Non-pigmented ciliary epithelial cell (primary cell): ENCODE measurements at places on chromosomes 11 and 22.

DNA sequence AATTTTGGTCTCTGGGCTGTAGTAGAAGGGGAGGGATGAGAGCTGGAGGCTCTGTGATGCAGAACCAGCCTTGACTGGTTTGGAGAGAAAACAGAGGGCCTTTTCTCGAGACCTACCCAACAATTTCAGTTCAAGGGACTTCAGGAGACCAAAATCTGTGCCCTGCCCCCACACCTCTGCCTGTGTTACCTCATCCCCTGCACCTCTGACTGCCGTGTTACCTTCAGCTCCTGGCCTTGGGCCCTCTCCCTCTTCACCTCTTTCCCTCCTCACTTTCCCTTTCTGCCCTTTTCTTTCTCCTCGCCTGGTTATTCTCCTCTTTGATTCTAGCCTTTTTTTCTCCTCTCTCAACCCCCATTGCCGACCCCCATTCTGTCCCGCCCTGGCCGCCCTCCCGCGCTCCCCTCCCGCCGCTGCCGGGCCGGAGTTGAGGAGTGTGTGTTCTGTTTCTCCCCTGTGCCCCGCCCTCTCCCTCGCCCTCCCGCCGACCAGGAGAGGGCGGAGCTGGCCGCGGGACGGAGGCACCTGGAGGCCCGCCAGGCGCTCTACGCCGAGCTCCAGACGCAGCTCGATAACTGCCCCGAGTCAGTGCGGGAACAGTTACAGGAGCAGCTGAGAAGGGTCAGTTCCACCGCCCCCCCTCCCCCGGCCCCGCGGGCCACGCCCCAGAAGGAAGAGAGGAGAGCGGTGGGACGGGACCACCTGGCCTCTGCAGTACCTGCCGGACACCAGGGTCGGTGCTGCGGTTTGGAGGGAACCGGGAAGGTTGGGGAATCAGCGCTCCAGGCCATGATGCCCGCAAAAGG, 27.2 kb downstream of the PHLDB1 start:
- no peak for DNase-seq

DNA sequence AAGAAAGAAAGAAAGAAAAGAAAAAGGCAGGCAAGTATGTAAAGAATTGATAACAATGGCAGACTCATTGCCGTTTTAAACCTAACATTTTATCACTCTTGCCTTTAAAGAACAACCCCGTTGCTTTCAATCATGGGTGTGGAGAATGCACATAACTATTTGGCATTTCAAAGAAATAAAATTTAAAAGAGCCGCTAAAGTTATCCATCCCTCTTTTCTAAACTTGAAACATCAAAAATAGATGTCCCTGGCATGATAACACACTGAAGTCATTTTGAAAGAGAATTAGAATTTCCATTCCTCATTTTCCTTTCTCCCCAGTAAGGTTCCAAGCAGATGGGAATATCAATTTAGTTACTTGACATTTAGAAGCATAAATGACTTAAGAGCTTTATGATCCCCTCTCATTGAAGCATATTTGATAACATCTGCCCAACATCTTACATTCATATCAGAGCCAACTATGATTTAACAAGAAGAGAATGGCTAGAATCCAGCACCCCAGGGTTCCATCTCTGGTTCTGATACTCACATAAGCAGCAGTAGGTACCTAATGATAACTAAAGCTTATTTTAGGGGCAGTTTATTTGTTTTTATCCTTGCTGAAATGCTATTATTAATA, 529.6 kb upstream of the LRRC4C start:
- DNase-seq: no peak

DNA sequence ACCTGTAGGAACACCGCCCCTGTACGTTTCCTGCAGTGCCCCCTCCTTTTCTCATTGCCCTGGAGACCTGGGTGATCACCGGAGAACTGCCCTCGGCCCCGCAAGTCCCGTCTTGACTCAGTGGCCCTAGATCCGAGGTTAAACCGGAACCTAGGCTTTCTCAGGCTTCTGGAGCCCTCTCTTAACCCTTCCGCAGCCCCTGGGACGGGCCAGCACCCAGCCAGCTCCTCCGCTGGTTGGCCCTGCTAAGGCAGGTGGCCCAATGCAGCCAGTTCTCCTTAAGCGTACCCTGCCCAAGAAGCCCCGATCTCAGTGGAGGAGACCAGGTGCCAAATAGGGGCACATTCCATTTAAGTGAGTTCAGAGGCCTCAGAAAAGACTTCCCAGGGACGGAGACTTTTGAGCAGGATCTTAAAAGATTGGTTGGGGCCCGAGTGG, 776 bp downstream of the NLRX1 start:
- DNase-seq: peak; percentile 6

DNA sequence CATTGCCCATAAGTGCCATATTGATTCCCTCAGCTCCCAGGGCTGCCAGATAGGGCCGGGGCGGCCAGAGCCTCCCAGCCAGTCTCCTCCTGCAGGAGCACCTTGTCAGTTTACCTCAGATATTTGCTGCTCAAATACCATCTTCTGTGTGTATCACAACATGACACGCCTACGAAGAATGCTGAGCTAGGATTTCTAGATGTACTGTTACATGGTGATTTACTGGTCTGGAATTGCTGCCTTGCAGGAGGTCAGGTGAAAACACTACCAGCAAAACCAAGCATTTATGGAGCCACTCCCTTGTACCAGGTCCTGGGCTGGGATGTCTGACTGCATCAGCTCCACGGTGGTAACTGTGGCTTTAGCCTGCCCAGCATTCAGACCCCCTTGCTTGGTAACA, 11.8 kb downstream of the MICAL3 start:
- no peak for DNase-seq

DNA sequence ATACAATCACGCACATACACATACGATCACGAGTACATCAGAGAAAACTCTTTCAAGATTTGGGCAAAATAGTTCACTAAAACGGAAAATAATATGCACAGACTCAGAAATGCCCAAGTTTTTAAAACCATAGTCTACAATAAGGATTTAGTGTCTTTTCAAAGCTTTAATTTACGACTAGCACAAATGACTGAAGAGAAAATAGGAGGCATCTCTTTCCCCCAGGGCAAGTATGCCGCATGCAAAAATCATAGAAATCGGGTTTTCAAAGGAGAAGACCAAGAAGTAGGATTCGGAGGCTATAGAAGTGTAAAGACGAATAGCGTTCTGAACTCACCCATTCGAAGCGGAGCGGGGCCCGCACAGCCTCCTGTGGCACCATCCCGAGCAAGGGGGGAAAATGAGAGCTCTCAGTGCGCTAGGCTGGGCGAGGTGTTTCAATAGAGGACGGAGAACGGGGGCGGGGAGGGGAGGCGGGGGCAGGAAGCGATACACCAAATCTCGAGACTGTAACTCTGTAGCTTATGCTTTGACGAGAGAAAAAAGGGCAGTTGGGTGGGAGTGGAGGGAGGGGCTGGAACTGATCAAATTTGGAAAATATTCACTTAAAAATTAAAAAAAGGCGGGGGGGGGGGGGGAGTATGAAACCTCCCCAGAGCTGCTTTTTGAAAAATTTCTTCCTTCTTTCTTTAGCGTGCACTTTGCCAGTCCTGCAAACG, 15.8 kb downstream of the BLID start:
- DNase-seq: no peak

DNA sequence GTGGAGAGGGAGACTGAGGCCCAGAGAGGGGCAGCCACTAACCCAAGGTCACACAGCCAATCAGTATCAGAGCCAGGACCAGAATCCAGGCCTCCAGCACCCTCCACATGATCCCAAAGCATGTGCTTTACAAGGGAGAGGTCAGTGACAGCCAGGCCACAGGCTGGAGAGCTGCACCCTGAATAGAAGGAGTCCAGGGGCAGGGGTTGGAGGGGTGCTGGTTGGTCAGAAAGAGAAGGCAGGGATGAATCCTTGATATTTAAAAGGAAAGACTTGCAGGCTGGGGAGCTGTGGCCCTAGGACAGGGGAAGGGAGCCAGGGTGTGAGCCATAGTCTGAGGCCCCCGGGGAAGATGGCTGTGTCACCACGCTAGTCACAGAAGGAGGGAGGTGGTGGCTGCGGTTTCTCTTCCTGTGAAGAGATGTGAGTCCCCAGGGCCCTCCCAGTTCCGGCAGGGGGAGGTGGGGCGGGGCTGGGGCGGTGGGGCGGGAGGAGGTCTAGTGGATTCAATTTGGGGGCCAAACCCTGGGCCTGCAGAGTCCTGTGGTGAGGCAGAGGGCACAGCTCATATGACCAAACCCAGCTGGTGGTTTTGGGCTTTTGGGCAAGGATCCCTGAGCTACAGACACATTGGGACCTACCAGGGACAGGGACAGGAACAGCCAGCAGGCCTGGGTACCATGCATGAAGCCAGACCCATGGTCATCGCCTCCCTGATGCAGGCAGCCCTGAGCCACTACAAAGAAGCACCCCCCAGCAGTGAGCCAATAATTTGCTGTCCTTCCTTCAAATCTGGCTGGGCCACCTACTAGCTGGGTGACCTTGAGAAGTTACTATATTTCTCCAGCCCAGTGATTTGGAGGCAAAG, 14.0 kb downstream of the RAC2 start:
- DNase-seq: no peak

DNA sequence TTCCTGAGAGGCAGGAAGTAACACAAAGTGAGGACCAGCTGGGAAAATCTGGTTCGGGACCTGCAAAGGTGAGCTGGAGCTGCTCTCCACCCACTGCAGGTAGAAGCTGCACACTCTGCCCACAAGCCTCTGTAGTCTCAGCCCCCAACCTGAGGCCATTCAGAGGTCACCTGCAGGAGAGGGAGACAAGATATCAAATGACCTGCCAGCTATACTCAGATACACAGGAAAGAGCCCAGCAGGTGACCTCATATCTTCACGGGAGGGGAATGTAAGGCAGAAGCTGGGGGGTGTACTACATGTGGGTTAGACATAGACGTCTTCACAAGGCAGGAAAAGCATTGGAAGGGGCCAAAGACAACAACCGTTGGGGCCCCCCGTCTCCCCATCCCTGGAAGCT, 86.1 kb downstream of the APIP start:
- DNase-seq: no peak

GRCh38 chr11:118265954-118266353, 1.9 kb upstream of the MPZL2 start:
- no peak for DNase-seq

DNA sequence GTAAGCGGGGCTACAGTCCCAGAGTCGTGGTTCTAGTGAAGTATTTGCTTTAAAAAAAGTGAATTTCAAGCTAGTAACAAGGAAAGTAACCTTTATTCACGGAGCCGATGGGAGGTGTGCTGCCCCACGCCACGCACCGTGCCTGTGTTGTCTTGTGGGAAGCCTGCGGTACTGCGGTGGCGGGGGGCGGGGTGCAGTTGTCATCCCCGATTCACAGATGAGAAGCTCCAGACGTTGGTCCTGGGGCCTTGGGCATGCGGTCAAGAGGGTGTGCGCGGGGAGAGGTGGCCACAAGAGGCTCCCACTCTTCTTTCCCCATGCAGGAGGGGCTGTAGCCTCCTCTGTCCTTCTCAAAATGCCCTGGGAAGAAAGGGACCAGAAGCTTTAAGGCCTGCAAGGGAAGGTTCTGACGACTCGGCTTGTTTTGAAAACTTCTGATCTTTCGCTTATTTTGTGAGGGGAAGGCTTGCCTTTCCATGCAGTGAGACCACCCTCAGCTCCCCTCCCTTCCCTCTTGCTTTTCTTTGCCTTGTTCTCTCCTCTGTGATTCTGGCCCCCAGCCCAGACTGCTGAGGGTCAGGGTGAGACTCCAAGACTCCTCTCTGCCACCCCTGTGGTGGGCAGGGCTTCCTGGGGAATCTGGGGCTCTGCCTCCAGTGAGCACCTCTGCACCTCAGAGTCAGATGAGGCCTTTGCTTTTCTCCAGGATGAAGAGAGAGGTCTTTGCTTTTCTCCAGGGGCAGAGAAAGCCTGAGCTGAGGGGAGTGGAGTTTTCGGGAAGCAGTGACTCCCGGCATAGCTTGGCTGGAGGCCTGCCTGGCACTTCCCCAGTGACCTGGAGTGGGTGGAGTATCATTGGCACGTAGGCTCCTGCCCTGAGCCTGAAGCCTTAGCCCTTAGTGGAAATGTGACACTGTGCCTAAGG, 6.2 kb downstream of the GLB1L3 start:
- DNase-seq: no peak

DNA sequence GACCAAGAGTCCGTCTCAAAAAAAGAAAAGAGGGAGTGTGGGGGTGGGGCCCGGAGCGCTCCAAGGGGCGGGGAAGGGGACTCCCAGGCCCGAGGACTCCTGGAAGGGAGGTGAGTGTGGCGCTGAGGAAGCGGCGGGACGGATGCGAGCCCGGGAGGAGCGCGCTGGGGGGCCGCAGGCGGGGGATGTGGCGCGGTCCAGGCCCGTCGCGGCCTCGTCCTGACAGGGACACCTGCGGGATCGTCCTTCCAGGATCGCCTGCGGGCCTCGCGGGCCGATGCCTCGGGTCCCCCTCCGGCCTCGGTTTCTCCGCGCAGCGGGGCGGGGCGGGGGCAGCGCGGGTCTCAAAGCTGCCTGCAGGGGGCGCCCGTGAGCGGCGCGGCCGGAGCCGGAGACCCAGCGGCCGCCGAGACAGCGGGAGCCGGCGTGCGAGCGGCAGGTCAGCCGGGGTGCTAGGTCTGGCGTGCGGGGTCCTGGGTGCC, 3.8 kb upstream of the ADORA2A start:
- DNase-seq: no peak

DNA sequence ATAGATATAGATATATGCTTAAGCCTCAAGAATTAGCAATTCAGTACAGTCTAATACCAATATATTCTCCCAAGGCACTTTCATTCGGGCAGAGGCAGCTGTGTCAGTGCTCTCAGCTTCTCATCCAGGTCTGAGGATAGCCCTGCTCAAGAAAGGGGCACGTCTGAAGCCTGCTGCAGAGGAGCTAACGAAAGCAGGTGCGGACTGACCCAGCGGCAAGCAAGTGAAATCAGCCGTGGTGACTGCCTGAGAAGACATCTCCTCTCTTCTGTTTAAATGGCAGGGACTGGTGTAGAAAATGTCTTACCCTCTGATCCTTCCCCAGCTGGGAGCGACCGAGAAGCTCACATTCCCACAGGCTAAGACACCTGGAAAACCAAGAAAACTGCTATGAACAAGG, 468.6 kb downstream of the BRD1 start:
- no peak for DNase-seq

GRCh38 chr11:73225001-73225686, 7.1 kb downstream of the P2RY2 start:
- no peak for DNase-seq

- no peak for DNase-seq
Measured at GRCh38 chr11:43879789-43880639, 617 bp upstream of the ALKBH3 start.

- DNase-seq: no peak
Measured at GRCh38 chr22:33405194-33405593, 347.0 kb upstream of the SYN3 start.

- DNase-seq: no peak
Measured at GRCh38 chr11:97751952-97752351, 1268.8 kb upstream of the CNTN5 start.

- no peak for DNase-seq
Measured at GRCh38 chr11:1823376-1824220, 11.2 kb upstream of the SYT8 start.

- DNase-seq: no peak
Measured at GRCh38 chr11:70908223-70908622, 344.2 kb downstream of the SHANK2 start.

DNA sequence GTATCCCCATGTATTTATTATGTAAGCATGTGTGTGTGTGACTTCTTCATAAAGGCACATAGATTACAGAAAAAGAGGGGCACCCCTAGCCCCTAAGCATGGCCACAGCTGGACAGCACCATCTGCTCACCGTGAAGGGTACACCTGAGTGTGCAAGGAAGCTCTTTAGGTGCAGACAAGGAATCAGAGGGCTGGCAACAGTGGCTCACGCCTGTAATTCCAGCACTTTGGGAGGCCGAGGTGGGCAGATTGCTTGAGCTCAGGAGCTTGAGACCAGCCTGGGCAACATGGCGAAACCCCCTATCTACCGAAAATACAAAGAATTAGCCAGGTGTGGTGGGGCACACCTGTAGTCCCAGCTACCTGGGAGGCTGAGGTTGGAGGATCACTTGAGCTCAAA, 56.3 kb downstream of the DGCR2 start:
- no peak for DNase-seq
